Osteocyte (in vitro differentiated cells): ENCODE measurements at places on chromosomes 12 and 14. TPM values are rescaled to one million over a fixed set of nuclear protein-coding genes. Genes with fewer than 3 reads are reported as not detected.
A peak's percentile ranks its signal among the peaks of the same experiment; 100 is the strongest.

DNA sequence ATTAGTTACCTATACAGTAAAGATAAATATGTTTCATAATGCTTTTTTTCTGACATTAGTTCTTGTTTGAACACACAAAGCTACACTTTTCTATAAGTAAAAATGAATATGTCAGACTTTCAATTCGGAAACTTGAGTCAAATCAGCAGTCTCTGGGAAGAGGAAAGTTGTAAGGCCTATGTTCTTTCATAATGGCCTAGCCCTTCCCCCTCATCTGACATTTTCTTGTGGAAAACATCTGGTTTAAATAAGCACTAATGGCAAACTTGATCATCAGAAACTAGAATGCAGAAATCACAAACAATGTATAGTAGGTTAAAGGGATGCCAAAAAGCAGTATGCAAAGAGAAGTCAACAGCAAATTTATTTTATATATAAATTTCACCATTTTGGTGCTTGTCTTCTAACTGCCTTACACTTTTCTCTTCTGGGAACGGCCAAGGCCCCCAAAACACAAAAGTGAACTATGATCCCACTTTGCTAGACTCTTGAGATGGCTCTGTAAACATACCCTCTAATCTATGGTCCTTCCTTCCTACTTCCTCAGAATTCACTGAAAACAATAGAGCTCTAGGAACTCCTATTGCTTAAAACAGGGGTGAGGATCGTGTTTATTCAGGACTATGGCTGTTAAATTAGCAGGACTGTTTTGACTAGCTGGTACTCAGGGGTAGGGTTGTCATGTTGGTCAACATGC lies 444.1 kb downstream of the RAD51B start:
- H3K27ac ChIP-seq = no peak overlapping the region
- H3K27me3 ChIP-seq = no peaks in the 10 kb centered on the region
- H3K4me1 ChIP-seq = peaks cover 19% of the 10 kb centered on the region
- H3K4me3 ChIP-seq = no peak overlapping the region

WNT1 gene
- not detected in 2 replicates for total RNA-seq

DNA sequence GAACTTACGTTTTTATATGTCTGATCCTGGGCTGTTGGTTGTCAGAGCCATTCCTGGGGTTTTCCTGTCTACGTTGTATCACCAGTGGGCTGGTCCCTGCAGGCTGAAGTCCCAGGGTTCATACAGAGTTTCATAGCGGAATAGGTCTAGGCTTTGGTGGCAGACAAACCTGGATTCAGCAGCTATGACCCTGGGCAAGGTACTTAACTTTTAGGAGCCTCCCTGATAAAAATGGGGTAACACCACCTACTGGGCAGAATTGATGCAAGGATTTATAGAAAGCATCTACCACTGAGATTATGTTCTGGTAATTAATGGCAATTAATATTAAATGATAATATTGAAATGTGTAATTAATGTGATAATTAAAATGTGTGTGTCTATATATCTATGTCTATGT lies 141.2 kb downstream of the SYNE2 start:
- no peak overlapping the region for H3K27ac ChIP-seq
- H3K27me3 ChIP-seq = no peaks in the 10 kb centered on the region
- no peak for DNase-seq
- H3K36me3 ChIP-seq = peaks cover 12% of the 10 kb centered on the region

- peak; percentile 7 for DNase-seq
- H3K27me3 ChIP-seq = peaks cover 12% of the 10 kb centered on the region
- no peaks in the 10 kb centered on the region for H3K36me3 ChIP-seq
These were observed 27.9 kb downstream of the PRMT8 start for GRCh38 chr12:3518902-3519301.
